Stimulated activated CD8-positive, alpha-beta memory T cell treated with anti-CD3 and anti-CD28 coated beads, Interleukin-12 subunit alpha, Interleukin-12 subunit beta, amount 100 ng/mL, for 1 hour (primary cell): ENCODE measurements at places on chromosomes 7 and 10.

DNA sequence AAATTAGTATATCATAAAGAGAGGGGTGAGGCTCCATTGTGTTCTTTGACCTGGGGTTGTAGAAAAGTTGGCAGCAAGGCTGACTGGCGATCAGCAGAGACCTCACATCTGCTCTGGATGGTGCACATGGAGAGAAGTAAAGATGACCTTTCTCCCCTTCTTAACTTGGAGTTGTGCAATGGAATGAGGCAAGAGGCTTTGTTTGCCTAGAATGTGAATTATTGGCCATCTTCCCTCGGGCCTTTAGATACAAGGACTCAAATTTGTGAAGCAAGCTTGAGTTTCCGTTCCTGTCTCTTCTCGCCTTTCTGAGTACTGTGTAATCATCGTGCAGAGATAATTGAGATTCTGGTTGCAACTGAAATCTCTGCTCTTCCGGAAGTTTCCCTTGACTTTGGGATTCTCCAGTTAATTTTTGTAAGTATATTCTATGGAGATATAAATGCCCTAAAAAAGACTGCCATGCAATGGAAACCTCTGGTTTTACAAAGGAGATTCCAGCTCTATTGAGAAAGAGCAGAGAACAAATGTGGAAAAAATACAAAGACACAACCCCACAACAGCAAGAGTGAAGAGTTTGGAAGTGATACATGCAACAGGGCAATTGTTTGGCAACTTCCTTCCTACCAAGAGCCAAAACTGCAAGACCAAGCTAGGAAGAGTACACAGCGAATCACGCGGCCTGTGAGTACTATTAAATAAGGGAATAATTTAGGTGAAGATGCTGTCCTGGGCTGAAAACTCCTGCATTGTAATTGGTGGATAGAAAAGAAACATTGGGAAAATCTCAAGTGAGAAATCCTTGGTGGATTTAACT, 542.3 kb upstream of the NRP1 start:
- DNase-seq = no peak

DNA sequence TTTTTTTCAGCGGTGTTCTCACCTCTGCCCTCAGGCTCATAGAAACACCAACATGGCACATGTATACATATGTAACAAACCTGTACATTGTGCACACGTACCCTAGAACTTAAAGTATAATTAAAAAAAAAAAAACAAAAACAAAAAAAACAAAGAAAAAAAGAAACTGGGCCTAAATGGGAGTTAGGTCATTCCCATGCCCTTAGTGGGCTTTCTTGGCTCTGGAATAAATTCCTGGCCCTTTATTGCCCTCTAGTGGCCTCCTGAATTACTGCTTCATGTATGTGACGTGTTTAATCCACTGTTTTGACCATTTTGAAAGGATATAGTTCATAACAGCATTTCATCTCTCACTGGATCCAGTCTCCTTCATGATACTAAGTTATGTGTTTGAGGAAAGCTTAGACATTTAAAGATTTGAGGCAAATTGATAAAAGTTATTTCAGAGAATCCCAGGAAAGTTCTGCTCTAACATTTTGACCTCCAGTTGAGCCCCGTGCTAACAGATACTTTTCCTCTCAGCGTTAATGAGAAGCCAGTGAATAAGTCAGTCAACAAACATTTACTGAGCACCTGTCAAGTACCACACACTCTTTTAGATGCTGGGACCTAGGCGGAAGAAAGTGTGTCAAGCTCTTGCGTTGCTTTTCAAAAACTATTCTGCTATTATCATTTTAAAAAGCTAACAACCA, 54.7 kb upstream of the SYPL1 start:
- peak; percentile 12 for DNase-seq

DNA sequence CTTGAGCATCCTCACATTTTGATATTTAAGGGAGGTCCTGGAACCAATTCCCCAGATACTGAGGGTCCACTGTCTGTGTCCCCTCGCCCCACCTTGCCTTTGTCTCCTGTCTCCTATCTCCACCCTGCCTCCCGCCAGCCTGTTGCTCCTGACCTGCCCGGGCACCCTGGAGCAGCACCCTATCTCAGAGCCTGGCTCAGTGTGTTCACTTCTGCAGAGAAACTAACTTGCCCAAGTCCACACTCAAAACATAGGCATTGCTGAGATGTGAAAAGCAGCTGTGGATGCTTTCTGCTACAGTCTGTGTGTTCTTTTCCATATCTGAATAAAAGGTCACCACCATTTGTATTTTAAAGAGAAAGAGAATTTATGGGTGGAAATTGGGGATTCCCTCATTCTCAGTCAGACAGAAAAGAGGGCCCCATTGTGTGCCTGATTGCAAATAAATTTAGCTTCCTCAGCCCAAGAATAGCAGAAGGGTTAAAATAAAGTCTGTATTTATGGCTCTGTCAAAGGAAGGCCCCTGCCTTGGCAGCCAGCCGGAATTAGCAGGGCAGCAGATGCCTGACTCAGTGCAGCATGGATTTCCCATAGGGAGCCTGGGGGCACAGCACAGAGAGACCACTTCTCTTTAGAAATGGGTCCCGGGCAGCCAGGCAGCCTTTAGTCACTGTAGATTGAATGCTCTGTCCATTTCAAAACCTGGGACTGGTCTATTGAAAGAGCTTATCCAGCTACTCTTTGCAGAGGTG, 161.3 kb downstream of the EGFR start:
- no peak for DNase-seq

- no peak for DNase-seq
Measured at GRCh38 chr10:60565492-60565891, 175.8 kb upstream of the ANK3 start.

DNA sequence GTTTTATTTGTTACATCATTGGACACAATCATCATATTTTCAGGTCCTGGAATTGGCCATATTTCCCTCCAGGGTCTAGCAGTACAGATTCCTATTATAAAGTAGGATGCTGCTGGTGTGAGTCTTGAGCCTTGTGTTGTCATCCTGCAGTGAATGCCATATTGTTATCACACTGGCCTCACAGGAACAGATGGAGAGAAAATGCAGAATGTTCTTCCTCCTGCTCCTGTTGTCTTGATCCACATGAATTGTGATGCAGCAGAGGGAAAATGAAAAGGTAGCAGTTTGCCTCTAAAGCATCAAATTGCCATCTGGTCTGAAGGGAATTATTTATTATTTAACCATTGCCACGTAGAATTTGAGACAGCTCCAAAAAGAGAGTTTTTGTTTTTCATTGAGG, 248.6 kb downstream of the GPAM start:
- no peak for DNase-seq
